ENCODE measurements at places on chromosomes 1 and 21.

DNA sequence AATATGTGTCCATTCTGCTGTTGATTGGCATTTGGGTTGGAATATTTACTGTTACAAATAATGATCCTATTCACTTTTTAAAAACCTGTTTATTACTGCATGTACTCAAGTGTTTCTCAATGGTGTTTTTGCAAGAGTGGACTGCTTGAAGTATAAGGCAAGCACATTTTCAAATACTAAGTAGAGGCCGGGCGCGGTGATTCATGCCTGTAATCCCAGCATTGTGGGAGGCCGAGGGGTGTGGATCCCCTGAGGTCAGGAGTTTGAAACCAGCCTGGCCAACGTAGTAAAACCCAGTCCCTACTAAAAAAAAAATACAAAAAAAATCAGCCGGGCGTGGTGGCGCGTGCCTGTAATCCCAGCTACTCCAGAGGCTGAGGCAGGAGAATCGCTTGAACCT is 276.9 kb upstream of the ADGRL4 start:
- no peak for DNase-seq

DNA sequence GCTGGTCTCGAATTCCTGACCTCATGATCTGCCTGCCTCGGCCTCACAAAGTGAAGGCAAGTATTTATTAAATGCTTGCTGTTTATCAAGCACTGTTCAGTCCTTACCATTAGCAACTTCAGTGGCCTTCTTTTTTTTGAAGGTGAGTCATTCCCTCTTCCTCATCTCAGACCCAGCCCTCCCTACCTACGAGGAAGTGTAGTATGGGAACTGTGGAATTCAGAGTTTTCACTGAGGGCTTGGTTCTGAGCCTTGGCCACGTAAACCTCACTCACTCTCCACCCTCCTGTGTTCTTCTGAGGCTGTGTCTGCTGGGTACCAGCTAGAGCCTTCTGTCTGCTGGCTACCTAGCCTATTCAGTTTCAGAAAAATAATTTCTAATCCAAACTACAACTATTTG is 218.3 kb upstream of the SGIP1 start:
- no peak for DNase-seq

DNA sequence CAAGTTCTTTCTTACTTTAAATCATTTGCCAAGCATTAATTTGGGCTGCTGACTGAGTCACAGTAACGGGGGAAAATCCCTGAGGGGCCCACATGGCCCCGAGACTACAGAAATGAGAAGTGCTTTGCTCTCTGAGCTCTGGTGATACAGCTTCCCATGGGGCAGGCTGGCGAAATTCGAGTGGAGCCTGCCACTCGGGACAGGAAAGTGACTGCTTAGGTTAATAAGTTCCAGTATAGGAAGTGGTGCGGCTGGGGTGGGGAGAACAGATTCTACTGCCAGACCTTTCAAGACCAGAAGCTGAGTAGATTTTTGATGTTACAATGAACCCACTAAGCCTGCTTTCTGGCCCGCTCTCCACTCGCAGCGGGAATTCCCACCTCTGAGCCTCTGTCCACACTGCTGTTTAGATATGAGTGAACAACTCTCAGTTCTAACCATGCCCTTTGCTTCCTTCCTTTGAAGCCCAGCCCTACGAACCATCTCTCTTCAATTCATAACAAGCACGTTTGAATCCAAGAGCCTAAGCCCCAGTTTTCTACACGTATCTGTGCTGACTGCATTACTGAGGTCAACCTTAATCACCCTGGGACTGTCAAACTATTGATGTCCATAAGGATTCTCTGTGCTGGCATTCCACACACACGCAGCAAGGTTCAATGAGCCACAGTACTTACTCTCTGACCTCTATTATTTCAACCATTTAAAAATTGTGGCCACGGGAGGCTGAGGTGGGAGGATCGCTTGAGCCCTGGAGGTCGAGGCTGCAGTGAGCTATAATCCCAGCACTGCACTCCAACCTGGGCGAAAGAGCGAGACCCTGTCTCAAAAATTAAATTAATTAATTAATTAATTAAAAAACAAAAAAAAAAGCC is 9.6 kb downstream of the ZBTB17 start:
- DNase-seq = no peak

DNA sequence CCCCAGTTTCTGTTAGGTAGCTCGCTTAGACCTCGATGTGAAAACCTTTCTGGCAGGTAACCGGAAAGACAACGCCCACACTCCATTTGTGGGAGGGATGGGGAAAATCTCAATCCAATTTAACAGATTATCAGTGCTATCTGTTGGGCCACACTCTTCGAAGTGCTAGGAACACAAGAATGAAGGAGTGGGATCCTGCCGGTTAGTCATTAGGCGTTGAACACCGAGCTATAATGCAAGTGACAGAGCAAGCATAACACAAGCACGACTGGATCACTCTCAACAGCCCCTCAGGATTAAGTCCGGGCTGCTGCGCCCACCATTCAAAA is 531 bp downstream of the SNIP1 start:
- peak; percentile 49 for DNase-seq

DNA sequence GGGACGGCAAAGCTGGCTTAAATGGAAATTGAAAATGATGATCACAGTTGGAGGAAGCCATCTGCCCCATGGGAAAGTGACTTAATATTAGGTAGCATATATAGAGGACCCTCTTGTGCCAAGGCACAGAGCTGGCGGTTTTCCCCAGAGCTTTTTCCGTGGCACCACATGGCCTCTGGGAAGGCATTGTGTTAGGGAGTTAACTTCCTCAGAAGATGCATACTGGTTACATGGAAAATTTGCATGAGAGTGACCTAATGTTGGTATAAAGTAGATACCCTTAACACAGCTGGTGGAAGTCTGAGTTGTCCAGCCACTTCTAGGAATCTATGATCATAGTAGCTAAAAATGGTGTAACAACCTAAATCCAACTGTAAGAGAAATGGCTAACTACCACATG is 27.3 kb downstream of the CAP1 start:
- no peak for DNase-seq

DNA sequence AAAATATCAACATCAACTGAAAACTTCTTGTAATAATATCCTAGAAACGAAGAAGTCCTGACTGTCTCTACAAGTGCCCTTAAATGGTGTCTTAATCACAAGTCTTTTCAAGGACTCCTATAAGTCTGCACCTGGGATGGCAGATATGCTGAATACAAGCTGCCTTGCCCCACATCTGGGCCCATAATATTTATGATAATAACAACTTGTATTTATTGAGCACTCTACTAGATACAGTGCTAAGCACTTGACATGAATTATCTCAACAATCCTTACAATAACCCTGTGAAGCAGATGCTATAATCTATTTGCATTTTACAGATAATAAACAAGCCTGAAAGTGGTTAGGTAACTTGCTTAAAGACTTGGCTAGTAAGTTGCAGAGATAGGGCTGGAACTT is 78.0 kb upstream of the ZNF648 start:
- DNase-seq = peak; percentile 28

DNA sequence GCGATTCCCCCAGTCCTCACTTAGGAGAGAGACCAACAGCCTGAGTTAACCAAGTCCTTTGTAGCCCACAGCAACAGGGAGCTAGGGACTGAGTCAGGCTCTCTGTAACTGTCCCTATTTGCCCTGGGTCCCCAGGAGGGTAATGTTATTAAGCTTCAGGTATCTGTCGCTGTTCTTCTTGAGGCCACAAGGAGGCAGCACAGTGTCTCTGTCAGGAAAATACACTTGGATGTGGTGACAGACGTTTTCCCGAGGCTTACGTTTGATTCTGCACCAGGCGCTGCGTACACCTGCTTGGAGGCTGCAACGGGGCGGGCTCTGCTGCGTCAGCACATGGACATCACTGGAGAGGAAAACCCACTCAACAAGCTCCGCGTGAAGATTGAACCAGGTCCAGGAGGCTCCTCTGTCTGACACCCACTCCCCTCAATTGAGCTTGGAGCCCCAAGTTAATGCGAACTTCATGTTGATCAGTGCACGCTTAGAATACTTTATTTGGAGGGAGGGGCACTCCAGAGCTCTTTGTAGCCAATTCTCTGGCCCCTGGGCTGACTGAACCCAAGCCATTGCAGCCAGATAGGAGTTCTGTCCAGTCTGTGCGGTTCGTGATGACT is 10.7 kb upstream of the ELF3 start:
- peak; percentile 66 for DNase-seq

Measured in erythroblast (primary cell).